ENCODE measurements at places on chromosomes 7 and 10.

DNA sequence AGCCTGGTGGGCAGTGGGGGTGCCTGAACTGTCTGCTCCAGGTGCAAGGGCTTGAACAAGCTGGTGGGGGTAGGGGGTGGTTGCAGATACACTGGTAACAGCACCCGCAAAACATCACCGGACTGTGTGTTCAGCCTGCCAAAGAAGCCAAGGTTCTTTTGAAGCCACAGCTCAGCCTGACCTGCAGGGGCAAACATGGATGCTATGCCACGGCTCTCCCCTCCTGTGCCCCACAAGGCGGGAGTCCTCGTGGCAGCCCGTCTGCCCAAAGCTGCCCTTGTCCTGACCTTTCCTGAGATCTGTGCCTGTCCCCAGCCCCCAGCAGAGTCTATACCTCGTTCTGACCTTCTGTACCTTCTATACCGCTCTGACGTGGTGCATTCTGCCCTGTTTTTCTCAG is 285.7 kb downstream of the GLRX3 start:
- ATAC-seq: no peak

- ATAC-seq: no peak
Observed at GRCh38 chr7:121739465-121739864, 133.5 kb upstream of the PTPRZ1 start.

DNA sequence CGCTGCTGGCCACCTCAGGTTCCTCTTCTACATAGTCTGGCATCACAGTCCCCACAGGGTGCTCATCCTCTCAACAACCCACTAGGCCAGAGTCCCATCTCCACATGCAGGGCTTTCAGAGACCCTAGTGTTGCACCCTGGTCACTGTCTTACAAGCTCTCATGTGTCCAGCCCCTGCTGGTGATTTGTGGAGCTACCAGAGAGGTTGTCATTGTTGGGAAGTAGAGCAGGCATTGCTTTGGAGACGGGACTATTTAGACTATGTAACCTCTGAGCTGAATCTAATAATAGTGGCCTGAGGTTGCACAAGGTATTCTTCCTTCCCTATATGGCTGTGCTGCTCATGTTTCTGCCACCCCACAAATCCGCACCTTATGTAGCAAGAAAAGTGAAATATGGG is 135.3 kb upstream of the VWC2 start:
- ATAC-seq: no peak

GRCh38 chr7:103525937-103526336 is 79.9 kb upstream of the SLC26A5 start:
- no peak for ATAC-seq

DNA sequence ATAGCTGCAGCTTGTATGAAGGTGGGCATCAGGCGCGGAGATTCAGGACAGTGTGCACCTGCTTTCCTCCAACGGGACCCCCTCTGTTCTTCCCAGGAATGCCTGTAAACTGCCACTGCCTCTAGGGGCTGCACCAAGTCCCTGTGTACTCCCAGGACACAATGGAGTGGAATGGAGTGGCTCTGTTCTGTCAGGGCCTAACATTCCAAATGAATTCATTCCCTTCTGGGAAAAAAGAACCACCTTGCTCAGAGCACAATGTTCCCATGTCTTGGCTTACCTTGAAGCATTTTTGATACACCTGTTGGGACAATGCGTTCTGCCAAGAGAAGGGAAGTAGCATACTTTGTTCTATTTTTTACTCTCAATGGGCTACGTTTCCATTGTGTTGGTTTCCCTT is 339.4 kb downstream of the FRMD4A start:
- ATAC-seq: no peak

DNA sequence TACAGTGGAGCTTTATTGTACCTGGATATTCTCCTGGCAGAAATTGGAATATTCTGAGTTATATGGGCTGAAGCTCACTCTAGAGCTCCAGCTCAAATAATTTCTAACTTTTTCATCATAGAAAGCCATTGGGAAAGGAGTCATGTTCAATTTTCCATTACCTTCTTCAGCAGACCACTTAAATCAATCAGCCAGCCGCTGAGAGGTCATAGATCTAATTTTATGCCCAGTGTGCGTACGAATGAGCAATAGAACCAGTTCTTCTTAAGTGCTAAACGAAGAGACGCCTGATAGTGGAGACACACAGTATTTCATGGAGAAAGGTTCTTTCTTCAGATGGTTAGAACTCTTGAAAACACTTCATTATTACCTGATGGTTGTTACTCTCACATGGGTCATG is 35.0 kb upstream of the DNAJB12 start:
- ATAC-seq: no peak

DNA sequence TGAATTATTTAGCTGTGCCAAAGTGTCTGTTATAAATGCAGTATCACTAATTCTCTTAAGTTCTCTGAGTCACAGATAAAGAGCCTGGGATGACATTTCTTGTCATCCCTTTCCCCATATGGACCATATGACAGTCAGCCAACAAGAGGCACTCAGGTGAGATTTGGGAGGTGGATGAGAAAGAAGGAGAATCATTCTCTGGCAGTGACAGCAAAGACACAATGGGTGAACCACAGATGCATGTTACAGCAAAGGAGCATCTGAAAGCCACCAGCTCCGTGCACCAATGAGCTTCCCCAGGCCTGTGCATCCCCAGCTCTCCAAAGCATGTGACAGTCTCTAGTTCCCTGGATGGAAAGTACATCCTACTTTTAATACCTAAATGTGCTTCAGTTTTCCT is 10.8 kb downstream of the GIMAP6 start:
- ATAC-seq: peak; percentile 39

GRCh38 chr7:137790828-137791227 is 55.9 kb downstream of the DGKI start:
- no peak for ATAC-seq

GRCh38 chr10:30374353-30374752 is 25.3 kb upstream of the MTPAP start:
- no peak for ATAC-seq

DNA sequence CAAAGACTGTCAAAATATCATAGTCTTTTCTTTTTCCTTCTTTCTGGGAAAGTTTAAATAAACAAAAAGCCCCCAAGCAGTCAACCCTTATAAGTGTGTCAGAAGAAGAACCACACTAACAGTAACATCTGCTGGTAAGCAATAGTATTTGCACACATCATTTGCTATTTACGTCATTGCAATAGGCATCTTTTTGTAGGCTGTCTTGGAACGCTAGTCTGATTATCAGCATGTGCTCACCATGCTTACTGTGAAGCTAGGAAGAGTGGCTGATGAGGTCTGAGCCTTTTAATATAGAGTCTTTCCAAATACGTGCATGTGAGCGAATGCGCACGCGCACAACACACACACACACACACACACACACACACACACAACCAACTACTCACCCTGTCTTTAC is 599.0 kb upstream of the TPK1 start:
- ATAC-seq: no peak
